ENCODE measurements at places on chromosomes 3 and 15.

- DNase-seq, result no peak
These were observed 81.6 kb downstream of the ST6GAL1 start for GRCh38 chr3:187011915-187012314.

- no peak for DNase-seq
These were observed 57.7 kb upstream of the AADACL2 start for GRCh38 chr3:151675858-151676615.

DNA sequence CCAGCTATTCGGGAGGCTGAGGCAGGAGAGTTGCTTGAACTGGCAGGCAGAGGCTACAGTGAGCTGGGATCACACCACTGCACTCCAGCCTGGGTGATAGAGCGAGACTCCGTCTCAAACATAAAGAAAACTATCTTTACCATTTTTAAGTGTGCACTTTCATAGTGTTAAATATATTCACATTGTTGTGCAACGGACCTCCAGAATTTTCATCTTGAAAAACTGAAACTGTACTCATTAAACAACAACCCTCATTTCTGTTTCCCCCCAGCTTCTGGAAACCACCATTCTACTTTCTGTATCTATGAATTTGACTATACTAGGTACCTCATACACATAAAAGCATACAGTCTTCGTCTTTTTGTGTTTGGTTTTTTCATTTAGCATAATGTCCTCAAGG, 375.1 kb downstream of the SHQ1 start:
- no peak for DNase-seq

GRCh38 chr3:143234526-143234925, 115.0 kb downstream of the CHST2 start:
- DNase-seq, result no peak

DNA sequence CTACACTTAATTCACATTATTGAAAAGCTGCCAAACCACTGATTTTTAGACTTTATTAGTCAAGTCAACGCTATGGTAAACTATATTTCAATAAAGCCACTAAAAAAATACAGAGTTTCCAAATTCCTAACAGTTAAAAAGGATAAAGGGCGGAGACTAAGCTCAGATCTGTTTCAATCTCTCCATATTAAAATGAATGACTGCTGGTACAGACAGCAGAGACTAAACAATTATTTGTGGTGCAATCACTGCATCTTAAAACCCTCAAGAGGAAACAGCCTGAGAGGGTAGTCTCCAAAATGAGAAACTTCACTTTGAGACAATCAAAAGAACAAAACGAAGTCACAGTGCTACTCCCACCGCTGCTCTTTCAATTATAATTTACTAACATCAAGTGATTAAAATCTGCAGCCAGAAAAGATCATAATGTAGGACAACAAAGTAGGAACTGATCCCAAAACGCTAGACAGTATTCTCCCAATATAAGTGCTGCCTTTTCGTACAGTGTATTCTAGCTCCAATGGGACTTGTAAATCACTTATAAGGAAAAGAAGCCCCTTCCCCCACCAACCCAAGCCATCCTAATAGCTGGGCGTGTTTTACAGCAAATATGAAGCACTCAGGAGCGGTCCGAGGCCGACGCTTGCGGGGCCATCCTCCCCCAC, 1.2 kb downstream of the UBP1 start:
- DNase-seq, result no peak

- DNase-seq, result no peak
These were observed 6.5 kb upstream of the BCL2A1 start for GRCh38 chr15:79977431-79978054.

DNA sequence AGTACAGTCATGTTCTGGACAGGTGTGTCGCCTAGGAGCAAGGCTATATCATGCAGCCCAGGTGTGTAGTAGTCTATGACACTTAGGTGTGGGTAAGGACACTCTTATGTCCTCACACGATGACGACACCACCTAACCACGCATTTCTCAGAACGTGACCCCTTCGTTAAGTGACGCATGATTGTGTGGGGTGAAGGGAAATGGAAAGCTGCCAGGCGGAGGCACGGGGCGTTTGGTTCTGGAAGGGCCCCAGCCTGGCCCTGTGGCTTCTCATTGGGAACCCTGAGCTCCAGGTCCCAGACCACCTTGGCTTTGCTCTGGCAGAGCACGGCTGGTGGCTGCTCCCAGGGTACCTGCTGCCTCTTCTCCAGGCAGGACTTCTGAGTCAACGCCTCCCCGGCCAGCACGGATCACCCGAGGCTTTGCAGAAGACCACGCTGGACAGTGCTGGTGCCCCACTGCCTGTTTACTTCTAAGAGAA, 39.3 kb downstream of the FBLN2 start:
- DNase-seq, result no peak

DNA sequence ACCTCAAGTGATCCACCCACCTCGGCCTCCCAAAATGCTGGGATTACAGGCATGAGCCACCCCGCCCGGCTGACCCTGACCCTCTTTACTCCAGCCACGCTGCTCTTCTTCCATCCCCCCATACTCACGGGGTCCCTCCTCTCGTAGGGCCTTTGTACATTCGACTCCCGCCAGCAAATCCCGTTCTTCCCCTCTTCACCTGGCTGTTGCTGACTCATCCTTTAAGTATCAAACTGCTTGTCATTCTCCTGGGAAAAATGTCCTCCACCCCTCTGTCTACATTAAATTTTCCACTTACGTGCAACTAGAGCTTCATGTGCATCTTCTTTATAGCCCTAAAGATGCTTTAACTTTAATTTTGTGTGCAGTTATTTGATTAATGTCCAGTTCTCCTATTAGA, 203.1 kb downstream of the OPA1 start:
- no peak for DNase-seq

- peak; percentile 35 for DNase-seq
These were observed 8.8 kb downstream of the VIPR1 start for GRCh38 chr3:42511201-42511600.

All from aorta (tissue), 5 donors.